A549 treated with ZK216348 at 1 μM for 4 hours (cell line): ENCODE measurements at places on chromosomes 4 and X. TPM values are rescaled to one million over a fixed set of nuclear protein-coding genes. Genes with fewer than 3 reads are reported as not detected.

FGFBP1 gene
- total RNA-seq, result 3.8 to 5.6 TPM (median 4.7 TPM) in 5 replicates

ADAD1 gene
- total RNA-seq, result not detected in 5 replicates

NALF2 gene
- 3.7 to 6.2 TPM (median 5.4 TPM) in 5 replicates for total RNA-seq

CLTRN gene
- total RNA-seq, result 0.39 to 0.97 TPM (median 0.66 TPM) in 5 replicates

SLC9B2 gene
- 6.4 to 9.8 TPM (median 7.5 TPM) in 5 replicates for total RNA-seq

RENBP gene
- total RNA-seq, result 0.38 TPM in 1 of 5 replicates, not detected in the others

SLC4A4 gene
- total RNA-seq, result 0.96 to 2.4 TPM (median 1.9 TPM) in 5 replicates

RASSF6 gene
- total RNA-seq, result 0.50 to 1.2 TPM (median 0.80 TPM) in 5 replicates

DCLK2 gene
- total RNA-seq, result 8.2 to 10.3 TPM (median 9.8 TPM) in 5 replicates

TLR1 gene
- total RNA-seq, result 0.17 to 0.81 TPM (median 0.32 TPM) in 5 replicates

RP2 gene
- 6.7 to 15.8 TPM (median 9.9 TPM) in 5 replicates for total RNA-seq

KCNIP4 gene
- total RNA-seq, result not detected in 5 replicates

FOXO4 gene
- total RNA-seq, result 1.1 to 2.3 TPM (median 1.5 TPM) in 5 replicates

TRIM60 gene
- total RNA-seq, result not detected in 5 replicates

DRP2 gene
- total RNA-seq, result 0.19 to 0.27 TPM (median 0.22 TPM) in 5 replicates

CYTL1 gene
- not detected in 5 replicates for total RNA-seq

MAGED4 gene
- total RNA-seq, result 0.24 to 15.1 TPM (median 11.3 TPM) in 5 replicates

MTTP gene
- not detected in 5 replicates for total RNA-seq

TMPRSS11B gene
- total RNA-seq, result not detected in 5 replicates

HOPX gene
- total RNA-seq, result not detected in 5 replicates
